ENCODE measurements at places on chromosomes 5 and 9.

GRCh38 chr9:90034071-90034470 is 429.3 kb downstream of the GADD45G start:
- no peak for DNase-seq

- DNase-seq = no peak
Observed at GRCh38 chr5:6758236-6758635, 45.0 kb downstream of the TENT4A start.

- no peak for DNase-seq
Observed at GRCh38 chr9:32455738-32456137, 70.3 kb downstream of the RIGI start.

GRCh38 chr5:135535820-135536801 is at the start of gene NEUROG1:
Gene NEUROG1, minus strand, starts transcription at chr5:135535964. Its CDS starts 274 bp downstream, at chr5:135535690.
- DNase-seq = no peak

- DNase-seq = no peak
Observed at GRCh38 chr5:135243556-135244285, 155.3 kb downstream of the MACROH2A1 start.

GRCh38 chr9:88872192-88872946 is 118.9 kb upstream of the S1PR3 start:
- DNase-seq = no peak

DNA sequence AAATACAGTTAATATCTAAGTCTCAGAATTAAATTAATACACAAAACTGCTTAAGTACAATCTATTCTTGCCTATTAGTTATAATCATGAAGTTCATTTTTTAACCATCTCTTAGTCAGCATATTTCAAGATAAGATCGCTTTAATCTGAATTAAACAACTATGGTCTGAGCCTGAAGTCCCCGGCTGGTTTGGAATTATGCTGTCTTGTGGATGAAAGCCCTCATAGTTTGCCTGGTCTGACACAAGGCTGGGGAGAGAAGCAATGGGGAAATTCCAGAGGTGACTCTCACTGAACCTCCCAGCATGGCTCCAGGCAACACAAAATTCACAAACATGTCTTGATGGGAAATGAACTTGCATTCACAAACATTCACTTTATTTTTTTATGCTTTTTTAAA is 28.0 kb upstream of the GRAMD2B start:
- DNase-seq = no peak

GRCh38 chr5:14760548-14761002 is 96.1 kb downstream of the OTULIN start:
- no peak for DNase-seq

DNA sequence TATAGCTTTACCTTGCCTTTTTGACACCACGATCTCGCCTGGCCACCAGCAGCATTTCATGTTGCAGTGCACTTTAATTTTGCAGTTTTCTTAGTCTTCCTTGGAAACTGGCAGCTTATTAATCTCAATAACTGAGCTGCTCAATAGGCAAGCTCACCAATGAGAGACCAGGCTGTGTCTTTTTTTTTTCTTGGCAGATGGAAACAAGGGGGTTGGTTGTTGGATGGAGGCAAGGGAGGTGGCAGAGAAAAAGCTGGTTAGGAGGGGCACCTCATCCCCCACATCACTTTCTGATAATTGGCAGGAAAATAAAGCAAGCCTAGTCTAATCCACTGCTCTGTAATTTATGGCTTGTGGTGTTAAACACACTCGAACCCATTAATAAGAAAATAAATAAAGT is 324.5 kb upstream of the WWC1 start:
- no peak for DNase-seq

- no peak for DNase-seq
Observed at GRCh38 chr5:111869681-111870080, 112.7 kb upstream of the NREP start.

DNA sequence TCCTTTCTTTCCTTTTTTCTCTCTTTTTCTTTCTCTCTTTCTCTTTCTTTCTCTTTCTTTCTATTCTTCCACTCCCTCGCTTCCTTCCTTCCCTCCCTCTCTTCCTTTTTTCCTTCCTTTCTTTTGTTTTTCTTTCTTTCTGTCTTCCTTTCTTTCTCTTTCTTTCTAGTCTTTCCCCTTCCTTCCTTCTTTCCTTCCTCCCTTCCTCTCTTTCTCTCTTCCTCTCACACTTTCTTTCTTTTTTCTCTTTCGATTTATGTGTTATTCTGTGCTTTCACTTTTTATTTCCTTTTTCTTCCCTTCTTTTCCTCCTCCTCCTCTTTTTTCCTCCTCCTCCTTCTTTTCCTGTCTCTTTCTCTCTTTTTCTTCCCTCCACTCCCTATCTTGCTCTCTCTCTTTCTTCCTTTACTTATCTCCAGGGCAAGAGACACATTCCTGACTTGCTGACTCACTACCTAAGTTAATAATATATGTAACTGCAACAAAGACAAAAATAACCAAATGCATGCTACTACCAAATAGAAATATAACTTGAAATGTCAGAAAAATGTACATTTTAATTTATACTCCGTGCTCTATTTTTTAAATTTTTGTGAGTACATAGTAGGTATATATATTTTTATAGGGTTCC is 445.5 kb downstream of the GABRG2 start:
- no peak for DNase-seq

- no peak for DNase-seq
Observed at GRCh38 chr5:166637295-166637694, 1654.2 kb upstream of the WWC1 start.

- DNase-seq = no peak
Observed at GRCh38 chr5:114120166-114120565, 241.7 kb upstream of the KCNN2 start.

DNA sequence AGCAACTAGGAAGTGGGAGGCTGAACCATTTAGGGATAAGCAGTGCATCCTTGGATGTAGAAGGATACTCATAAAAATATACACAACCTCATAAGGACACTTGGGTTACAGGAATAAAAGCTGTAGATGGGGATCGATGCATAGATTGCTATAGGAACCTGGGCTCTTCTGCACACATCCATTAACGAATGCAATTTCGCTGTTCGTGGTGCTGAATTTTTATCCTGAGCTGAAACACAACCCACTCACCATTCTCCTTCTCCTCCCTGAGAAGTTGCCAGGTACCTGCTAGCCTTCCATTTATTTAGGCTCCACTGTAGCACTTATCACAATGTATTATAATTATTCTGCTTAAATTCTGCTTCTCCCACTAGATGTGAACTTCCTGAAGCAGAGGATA is 320.6 kb upstream of the BRINP1 start:
- DNase-seq = no peak

DNA sequence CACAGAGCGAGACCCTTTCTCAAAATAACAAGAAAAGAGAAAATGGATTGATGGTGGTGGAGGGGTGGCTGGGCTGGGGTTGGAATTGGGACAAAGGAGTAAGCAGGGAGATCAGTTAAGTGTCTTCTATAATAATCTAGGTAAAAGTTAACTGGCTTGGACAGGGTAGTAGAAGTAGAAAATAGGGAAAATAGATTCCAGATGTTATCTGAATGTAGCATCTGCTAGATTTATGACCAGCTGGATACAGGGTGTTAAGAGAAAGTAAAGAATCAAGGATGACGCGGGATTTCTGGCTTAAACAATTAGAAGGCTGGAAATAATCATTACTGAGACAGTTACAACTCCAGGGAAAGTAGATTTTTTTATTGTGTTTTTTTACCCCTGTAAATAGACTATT is 13.0 kb downstream of the PPP6C start:
- DNase-seq = no peak

DNA sequence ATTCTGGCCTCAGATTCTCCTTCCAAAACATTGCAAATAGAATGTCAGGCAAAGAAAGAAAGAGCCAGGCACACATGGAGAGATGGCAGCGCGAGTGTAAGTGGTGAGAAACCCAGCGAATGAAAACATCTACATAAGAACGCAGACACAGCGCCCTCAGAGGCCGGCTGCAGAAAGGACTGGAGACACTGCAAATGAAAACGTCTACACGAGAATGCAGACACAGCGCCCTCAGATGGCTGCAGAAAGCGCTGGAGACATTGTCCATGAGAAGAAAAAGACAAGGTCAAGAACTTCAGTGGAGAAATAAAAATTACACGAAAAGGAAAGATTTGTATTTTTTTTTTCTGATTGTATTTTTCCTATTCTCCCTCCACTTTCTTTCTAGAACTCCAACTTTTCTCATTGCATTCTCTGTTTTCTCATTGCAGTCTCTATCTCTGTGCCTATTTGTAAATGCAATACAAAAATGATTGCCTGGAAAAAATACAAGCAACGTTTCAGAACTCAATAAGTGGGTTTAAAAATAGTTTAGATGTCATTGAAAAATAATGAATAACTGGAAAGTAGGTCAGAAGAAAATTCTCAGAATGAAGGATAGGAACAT is 117.9 kb upstream of the LPCAT1 start:
- peak; percentile 83 for DNase-seq

GRCh38 chr5:10469253-10470050 is 27.8 kb downstream of the ROPN1L start:
- no peak for DNase-seq
